GM12878 (cell line): ENCODE measurements at places on chromosomes 1 and 21.

- DNase-seq: no peak
These were observed 50.1 kb downstream of the HUNK start for GRCh38 chr21:31922881-31923280.

DNA sequence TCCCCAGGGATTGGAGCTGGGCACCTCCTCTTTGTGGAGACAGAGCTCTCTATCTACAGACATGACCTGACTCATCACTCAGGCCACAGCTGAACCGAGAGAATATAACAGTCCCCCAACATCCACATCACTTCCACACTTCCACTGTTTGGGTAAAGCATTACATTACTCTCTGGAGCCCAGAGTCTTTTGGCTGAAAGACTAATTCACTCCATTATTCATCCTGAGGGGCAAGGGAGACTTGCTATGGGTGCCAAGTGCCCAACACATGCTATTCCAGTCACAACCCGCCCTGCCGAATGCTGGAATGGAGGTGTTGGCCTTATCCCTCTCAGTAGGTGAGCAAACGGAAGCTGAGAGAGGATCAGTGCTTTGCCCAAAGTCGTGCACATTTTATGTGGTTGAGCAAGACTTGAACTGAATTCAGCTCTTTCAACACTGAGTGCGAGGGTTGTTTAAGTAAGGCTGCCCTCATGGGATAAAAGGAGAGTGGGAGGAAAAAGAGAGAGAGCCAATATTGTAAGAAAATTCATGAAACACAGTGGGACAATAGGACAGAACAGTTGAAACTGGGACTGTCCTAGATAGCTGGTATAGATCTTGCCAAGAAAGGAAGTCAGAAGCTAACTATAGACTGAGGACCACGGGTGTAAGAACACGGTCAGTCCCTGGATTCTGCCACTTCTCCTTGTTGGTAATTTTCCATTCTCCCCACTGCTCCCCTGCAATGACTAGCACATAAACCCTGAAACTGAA is 13.5 kb upstream of the CHI3L1 start:
- no peak for DNase-seq

DNA sequence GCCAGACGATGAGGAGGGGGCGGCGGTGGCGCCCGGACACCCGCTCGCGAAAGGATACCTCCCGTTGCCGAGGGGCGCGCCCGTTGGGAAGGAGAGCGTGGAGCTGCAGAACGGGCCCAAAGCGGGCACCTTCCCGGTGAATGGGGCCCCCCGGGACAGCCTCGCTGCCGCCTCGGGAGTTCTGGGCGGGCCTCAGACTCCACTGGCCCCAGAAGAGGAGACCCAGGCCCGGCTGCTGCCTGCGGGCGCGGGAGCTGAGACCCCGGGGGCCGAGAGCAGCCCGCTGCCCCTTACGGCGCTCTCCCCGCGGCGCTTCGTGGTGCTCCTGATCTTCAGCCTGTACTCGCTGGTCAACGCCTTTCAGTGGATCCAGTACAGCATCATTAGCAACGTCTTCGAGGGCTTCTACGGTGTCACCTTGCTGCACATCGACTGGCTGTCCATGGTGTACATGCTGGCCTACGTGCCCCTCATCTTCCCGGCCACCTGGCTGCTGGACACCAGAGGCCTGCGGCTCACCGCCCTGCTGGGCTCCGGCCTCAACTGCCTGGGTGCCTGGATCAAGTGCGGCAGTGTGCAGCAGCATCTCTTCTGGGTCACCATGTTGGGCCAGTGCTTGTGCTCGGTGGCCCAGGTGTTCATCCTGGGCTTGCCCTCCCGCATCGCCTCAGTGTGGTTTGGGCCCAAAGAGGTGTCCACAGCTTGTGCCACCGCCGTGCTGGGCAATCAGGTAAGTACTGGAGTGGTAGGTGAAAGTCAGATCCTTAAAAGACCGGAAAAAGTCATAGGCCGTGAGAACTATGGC is 588 bp downstream of the FLVCR1 start:
- DNase-seq: no peak

DNA sequence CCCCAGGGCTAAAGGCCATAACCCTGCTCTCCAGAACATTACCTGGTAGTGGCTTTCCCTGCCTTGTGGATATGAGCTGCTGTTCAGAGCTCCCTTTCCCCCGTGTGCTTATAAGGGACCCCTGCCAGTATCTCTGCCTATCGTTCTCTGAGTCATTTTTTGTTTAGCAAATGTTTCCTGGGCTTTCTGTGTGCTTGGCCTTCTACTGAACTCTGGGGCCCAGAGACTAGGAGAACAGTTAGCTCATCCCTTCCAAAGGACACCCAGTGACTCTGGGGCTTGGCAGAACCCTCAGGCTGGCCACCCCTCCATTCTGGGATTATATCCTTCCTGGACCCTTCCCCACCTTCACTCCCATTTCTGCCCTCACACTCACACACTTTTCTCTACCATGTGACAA is 80.8 kb upstream of the POU3F1 start:
- DNase-seq: no peak

GRCh38 chr1:38308780-38309179 is 262.2 kb upstream of the POU3F1 start:
- DNase-seq: no peak

DNA sequence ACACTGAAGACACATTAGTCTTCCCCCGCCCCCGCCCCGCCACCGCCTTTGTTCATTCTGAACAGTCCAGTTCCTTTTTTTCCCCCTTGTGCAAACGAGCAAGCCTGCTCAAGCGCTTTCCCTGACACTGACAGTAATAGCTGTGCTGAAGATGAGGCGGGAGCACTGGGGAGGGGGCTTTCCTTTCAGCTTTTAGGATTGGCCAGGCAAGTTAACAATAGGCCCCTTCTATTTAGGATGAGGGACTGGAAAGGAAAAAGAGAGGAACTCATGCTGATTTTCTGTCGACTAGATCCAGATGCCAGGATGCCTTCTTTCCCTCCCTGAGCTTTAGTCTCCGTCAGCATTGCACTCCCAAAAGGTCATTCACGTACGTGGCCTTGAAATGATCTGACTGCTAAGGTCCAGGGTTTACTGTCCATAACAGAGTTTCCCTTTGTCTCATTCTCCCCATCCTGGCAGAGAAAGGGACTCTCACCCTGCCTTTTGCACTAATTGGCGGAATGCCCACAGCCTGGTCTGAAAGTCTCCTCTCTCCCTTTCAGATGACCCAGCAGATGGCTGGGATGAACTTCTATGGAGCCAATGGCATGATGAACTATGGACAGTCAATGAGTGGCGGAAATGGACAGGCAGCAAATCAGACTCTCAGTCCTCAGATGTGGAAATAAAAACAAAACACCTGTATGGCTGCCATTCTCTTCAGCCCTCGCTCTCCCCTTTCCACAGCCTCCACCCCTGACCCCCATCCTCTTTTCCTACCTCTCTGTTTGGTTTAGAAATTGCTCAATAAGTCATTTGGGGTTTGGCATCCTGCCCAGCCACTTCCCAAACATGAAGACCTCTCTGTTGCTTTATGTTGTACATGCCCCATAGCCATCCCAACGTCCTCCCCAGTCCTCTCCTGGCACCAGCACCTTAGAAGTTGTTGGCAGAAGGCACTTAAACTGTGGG is 28.6 kb upstream of the ZFP69B start:
- DNase-seq: no peak

DNA sequence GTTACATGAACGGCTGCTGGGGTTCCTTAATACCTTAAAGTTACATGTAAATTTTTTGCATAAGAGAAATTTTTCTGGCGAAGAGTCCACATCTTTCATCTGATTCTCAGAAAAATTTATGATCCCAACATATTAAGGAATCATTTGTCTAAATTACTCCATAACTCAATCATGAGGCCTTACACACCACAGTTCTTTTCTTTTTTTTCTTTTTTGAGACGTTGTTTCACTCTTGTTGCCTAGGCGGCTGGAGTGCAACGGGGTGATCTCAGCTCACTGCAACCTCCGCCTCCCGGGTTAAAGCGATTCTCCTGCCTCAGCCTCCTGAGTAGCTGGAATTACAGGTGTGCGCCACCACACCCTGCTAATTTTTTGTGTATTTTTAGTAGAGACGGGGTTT is 2.1 kb upstream of the S100A11 start:
- DNase-seq: no peak
